Placental epithelial cell (primary cell): ENCODE measurements at places on chromosomes 1 and 21. TPM values are rescaled to one million over a fixed set of nuclear protein-coding genes. Genes with fewer than 3 reads are reported as not detected.

The ANXA9 gene
- 0.39 and 2.0 TPM in 2 replicates for total RNA-seq

The NR5A2 gene
- 0.22 and 0.79 TPM in 2 replicates for total RNA-seq

The OR14A2 gene
- not detected in 2 replicates for total RNA-seq

The TEX38 gene
- not detected in 2 replicates for total RNA-seq

The CHI3L2 gene
- 3.5 and 4.9 TPM in 2 replicates for total RNA-seq

The BSDC1 gene
- 68.7 and 76.1 TPM in 2 replicates for total RNA-seq

The YOD1 gene
- total RNA-seq: 13.3 and 36.5 TPM in 2 replicates
